ENCODE measurements at places on chromosomes 6 and 20.

DNA sequence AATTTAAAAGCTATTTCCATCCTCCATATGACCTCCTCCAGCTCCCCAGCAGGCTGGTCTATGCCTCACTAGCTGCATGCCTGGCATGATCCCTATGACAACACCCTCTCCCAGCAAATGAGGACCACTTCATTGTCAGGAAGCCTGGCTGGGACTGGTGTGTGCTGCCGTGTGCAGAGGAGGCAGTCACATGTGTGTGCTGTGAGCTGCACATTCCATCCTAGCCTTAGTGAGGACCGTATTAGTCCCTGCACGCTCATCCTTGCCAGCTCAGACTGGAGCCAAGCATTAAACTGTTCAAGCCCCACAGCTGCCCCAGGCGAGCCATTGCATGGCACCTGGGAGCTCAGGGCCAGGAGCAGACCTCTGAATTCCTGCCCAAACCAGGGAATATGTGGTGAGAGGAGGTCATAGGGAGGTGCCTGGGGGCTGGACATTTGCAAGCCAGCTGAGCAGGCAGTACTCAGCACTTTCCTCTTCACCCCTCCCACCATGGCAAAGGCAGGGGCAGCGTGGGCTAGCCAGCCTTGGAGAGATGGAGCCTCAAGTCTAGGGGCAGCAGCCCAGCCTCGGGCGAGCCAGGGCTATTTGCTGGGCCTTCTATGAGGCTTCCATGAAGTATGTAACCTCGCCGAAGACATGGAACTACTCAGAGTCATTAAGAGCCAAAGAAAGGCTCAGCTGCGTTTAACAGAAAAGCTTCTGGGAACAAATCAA, 8.7 kb upstream of the CCN5 start:
- DNase-seq: no peak

DNA sequence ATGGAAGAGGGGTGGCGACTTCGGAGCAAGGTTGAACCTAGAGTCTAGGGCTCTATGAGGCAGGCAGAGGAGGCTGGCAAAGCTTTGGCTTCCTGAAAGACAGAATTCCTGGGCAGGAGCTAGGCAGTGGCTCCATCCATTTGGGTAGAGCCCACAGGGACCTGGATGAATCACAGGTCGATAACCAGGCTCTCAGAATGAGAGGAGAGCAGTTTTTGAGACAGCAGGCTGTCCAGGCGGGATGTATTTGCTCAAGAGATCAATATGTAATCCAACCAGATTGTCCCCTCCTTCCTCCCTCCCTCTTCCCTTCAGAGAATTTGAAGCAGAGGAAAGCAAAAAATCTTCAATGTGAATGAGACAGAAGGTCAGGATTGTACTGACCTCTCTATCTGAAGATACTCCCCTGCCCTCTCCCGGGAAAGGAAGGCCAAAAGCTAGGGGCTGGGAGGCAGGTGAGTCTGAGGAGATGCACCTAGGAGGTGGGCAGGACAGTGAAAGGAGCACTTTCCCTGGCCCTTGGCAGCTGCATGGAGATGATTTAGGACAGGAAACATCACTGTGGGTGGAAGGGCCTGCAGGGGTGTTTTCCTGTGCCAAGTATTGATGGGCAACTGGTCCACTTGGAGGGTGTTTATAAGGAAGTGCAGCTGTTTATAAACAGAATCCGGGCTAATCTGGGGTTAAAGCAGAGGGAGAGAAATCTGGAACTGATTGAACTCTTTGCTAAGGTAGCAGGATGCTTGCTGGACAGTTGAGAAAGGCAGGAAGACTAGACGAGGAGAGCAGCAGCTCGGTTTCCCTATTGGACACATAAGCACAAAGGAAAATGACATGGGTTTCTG, 212.4 kb upstream of the LRFN2 start:
- no peak for DNase-seq

GRCh38 chr6:110098511-110099116, 80.9 kb downstream of the WASF1 start:
- no peak for DNase-seq

DNA sequence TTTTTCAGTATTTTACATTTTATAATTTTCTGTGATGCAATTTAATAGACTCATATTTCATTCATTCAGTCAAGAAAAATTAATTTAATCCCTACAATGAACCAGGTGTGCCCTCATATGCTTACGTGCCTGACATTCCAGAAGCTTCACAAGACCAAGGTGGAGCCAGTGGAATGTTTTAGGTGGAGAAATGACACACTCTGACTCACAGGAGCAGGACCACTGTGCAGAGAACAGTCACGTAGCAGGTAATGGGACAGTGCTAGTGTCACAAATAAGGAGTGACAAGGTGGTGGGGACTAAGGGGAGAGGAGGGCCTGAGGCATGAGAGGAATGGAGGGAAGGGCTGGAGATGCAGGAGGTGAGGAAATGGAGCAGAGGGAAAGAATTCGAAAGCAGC, 37.0 kb upstream of the HLA-G start:
- no peak for DNase-seq

- DNase-seq: peak; percentile 66
Observed at GRCh38 chr20:62898970-62899632, 27.2 kb downstream of the DIDO1 start.

- no peak for DNase-seq
Observed at GRCh38 chr6:105907991-105908390, 178.1 kb upstream of the PRDM1 start.

DNA sequence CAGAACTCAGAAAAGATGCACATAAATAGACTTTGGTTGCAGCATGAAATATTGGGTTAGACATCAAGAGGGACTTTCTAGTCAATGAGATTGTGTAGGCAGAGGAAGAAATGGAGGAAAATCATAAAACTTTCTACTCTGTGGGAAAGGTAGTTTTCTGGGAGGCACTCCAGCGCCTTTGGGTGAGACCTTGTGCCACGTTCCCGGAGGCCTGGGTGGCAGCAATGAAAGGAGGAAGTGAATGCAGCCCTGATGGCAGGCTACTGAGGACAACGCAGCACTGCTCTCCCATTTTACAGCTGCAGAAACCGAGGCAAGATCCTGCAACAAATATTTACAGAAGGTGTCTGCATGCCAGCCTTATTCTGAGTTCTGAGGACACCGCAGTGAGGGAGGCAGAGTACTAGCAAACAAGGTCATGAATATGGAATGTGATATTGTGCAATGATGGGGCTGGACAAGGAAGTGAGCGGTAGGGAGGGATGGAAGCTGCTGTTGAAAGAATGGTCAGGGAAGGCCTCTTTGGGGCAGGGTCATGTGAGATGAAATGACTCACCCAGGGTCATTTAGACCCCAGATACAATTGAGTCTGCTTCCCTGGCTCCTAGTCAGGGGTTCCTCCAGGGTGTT, 159.1 kb downstream of the TFAP2C start:
- no peak for DNase-seq

- DNase-seq: no peak
Observed at GRCh38 chr6:124887872-124888580, 74.2 kb upstream of the RNF217 start.

DNA sequence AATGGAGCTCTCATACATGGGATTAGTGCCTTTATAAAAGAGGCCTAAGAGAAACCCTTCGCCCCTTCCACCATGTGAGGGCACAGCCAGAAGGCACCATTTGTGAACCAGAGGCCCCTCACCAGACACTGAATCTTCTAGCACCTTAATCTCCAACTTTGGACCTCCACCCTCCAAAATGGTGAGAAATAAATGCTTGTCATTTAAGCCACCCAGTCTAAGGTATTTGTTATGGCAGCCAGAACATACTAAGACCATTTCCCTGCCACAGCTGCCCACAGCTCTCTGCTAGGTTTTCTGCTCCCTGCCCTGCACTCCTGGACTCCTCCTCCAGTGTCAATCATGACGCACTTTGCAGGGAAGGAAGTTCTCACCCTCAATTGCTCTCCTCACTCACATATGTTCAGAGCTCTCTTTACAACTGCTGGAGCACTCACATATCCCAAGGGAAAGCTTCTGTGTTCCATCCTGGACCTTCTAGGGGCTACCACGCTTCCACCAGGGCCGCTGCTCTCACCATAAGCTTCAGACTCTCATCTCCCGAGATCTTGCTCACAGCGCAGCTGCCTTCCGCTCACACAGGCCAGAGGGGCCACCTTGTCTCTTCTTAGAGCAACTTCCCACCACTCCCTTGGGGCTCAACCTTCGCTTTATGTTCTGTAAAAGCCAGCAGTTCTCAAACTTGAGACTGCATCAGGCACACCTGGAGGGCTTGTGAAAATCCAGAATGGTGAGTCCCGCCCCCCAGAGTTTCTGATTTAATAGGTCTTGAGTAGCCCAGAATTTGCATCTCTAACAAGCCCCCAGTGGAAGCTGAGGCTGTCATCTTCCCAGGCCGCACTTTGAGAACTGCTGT, 1.6 kb upstream of the LY86 start:
- no peak for DNase-seq

DNA sequence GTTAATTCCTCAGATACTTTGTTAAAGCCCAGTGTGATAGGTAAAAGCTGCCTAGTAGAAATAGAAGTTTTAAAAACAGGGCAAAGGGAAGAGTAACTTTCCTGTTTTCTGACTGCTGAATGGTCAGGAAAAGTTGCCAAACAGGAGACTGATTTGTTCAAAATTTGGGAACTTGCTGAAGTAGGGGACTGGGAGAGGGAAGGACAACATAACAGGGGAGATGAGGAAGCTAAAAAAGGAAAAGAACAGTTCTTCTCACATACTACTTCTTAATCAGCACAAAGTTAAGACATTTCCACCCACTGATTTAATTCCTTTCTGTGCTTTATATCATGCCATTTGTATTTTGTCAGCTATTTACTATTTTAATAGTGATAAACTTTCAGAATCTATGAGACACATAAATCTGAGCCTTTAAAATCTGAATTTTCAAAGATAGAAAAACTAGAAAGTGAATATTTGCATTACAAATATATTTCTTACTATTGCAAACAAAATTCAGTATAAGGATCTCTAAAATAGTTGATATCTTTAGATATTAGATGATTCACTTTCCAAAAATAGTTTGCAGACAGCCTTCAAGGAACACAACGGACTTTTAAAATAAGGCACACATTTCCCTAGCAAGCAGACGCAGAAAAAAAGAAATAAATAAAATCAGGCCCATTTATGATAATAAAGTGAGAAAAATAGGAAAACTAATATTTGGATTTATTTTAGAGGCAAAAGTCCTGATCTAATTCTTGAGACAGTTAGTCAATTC, 36.9 kb upstream of the SLC16A10 start:
- no peak for DNase-seq

- DNase-seq: no peak
Observed at GRCh38 chr6:146289816-146290588, 253.6 kb upstream of the RAB32 start.

GRCh38 chr6:12976366-12976765, 259.8 kb downstream of the PHACTR1 start:
- no peak for DNase-seq

DNA sequence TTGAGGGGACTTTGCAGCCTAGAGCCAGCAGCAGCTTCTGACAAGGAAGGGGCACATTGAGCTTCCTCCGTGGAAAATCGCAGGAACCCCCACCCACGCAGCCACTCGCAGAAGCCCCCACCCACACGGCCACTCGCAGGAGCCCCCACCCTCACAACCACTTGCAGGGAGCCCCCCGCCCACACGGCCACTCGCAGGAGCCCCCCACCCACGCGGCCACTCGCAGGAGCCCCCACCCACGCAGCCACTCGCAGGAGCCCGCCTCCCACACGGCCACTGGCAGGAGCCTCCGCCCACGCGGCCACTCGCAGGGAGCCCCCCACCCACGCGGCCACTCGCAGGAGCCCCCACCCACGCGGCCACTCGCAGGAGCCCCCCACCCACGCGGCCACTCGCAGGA, 228.4 kb upstream of the CDH4 start:
- no peak for DNase-seq

GRCh38 chr6:125153391-125154117, at the start of gene TPD52L1:
Gene TPD52L1 (plus strand): TSS chr6:125153773. CDS start chr6:125153952, 179 bp downstream.
- DNase-seq: peak; percentile 59

DNA sequence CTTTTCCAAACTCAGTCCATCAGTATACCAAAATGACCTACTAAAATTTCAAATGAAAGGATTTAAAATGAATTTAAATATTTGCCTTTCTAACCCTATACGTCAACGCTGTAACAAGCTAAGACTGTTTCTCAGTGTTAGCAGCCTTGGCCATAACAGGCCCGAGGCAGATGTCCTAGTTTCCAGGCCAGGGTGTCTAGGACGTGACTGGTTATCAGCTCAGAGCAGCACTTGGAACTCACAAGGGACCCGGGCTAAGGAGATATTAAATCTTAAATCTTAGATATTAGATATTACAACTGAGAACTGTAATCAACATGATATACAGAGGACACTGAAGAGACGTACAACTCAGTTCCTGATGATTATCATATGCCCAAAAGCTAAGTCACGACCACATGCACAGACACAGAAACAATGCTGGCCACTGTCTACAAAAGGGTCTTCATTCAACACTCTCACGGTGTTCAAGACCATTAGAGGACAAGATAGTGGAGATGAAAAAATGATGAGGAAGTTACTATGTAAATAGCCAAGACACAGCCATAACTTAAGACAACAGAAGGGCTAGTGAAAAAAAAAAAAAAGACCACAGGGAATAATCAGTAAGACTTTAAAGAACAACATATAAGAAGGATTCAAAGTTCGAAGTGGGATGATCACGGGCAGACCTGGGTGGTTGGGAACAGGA, at the start of gene CLDN20:
TSS of gene CLDN20 (plus strand) at position 641 of the 691 bp plus-strand sequence. CDS start 11,707 bp downstream, outside the sequence.
- no peak for DNase-seq

DNA sequence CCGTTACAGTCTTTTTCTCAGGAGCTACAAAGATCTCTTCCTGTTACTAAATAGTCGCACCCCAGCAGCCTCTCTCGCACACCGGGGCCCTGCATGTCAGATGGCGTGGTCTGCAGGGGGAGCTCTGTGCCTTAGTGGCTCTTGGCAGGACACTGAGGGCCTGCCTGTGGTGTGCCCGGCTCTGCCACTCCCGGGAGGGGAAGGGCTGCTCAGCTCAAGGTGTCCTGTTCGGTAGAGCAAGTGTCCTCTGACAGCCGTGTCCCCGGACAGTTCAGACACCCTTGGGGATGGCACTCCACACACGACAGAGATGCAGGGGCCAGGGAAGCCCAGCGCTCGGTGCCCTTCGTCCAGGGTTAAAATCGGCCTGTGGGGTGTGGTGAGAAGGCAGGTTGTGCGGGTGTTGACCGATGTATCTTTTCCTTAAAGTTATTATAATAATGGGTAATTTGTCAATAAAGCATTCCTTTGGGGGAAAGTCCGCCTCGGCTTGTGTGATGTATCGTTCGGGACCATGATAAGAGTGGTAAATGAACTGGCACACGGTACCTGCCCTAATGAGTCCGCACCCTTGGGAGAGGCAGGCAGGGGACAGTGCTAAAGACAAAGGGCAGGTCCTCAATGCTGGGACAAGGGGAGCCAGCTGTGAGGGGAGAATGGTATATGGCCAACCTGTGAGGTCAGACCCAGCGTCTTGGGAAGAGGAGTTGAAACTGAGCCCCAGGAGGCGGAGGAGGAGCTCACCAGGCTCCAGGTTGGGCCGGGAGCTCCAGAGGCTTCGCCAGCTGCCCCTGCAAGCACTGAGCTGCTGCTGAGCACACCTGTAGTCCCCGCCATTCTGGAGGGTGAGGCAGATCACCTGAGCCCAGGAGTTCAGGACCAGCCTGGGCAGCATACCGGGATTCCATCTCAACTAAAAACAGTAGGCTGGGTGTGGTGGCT, 3.6 kb upstream of the DNAJC5 start:
- no peak for DNase-seq

Data from GM12892 (cell line).